Renal pelvis (tissue), 12 donors: ENCODE measurements at places on chromosomes 16 and 17. TPM values are rescaled to one million over a fixed set of nuclear protein-coding genes. Genes with fewer than 3 reads are reported as not detected.

DNA sequence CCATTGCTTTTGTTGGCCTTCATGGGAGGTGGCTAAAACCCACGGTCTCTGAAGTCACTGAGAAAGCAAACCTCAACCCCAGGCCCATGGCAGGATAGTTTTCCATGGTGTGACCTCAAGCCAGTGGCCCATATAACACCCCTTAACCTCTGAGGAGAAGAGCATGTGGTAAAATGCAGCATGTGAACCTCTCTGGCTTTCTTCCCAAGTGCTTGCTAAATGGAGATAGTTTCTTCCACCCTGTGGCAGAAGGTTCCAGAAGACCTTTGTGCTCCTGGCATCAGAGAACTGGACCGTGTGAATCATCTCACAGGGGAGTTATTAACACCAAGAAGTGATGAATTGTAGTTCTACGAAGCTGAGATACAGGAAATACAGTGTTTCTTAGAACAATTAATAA is 47.3 kb downstream of the MYOCD start:
- DNase-seq, result no peak

GRCh38 chr17:82039695-82040299 is 2.3 kb upstream of the DCXR start:
- DNase-seq, result no peak

DNA sequence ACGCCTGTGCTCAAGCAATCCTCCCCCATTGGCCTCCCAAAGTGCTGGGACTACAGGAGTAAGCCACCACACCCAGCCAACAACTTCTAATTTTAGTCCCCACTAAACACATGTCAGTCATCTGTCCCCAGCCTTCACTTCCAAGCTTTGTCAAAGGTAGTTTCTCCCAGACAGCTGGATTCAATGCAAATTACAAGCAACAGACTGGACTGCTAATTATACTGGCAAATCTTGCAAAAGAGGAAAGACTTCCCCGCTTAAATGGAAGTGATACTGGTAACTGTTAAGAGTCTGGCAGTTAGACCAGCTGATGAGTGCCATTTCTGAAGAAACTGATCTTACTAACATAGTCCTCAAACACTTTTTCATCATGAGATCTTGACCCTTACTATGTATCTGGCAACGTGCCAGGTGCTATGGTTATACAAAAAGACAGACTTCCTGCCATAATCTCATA is 8.2 kb upstream of the GGA2 start:
- DNase-seq, result no peak

DNA sequence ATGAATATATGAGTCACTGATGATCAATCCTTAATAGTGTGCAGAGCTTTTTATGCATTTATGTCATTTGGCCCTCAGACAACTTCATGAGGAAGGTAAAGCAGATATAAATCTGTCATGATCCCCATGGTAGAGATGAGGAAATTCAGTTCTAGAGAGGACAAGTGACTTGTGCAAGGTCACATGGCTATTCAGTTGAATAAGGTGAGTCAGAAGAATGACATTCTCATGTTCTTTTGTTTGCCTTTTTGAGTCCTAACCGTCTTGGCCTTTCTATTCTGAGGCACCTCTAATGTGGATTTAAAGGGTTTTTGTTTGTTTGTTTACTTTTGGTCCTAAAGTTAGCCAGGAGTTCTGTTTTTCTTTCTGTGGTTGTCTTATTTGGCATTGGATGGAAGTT is 116.2 kb upstream of the ELAC2 start:
- no peak for DNase-seq

DNA sequence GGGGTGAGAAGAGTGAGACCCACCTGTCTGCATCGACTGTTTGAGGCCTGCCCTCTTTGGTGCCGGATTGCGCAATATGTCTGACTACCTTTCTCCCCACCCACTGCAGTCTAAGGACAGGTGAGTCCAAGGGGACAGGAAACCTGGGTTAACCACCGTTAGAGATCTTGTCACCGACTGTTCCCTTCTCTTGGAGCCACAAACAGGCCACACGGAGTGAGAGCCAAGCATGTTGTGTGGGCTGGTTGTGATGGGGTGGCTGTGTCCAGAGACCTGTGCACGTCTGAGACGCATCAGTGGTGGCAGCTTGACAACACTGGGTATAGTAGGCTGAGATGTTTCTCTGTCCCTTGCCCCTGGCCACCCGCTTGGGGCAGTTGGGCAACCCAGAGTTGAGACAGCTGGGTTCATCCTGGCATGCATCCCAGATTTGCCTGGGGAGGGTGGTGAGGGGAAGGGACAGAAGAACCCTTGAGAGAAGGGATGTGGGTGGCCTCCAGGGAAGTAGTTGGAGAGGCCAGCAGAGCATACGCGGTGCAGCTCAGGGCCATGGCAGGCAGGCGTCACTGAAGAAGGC is 21.4 kb downstream of the MPRIP start:
- DNase-seq, result no peak

- DNase-seq, result no peak
These were observed 59.2 kb downstream of the PLD6 start for GRCh38 chr17:17146786-17147406.

GRCh38 chr17:36130346-36130745 is 26.7 kb downstream of the CCL4 start:
- no peak for DNase-seq

- DNase-seq, result no peak
These were observed 33.3 kb downstream of the RPH3AL start for GRCh38 chr17:319266-319665.

GRCh38 chr17:39156491-39156890 is 5.1 kb upstream of the PLXDC1 start:
- no peak for DNase-seq

DNA sequence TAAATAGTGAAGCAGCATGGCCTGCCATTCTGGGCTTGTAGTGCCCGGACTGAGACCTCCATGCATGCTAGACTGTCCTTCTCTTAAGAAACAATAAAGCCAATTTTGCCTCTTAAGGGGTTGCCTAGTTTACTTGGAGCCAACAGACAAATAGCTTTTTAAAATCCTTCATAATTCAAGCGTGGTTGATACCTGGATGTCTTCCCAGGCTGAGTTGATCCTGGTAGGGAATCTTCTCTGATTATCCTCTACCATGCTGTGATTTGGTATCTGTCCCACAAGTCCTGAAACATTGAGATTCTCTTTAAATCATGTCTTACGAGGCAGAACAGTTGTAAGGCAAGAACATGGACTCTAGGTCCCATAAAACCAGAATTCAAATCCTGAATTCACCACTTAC is 359.6 kb upstream of the CCL2 start:
- DNase-seq, result no peak

DNA sequence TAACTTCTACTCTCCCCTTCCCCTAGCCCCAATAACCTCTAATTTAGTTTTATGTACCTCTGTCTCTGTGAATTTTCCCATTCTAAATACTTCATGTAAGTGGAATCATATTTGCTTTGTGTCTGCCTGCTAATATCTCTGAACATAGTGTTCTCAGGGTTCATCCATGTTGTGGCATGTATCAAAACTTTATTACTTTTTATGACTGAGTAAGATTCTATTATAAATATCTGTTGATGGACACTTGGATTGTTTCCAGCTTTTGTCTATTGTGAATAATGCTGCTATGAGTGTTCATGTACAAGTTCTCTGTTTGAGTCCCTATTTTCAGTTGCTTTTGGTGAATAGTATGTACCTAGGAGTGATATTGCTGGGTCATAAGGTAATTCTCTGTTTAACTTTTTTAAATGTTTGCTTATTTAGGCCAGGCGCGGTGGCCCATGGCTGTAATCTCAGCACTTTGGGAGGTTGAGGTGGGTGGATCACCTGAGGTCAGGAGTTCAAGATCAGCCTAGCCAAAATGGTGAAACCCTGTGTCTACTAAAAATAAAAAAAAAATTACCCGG is 92.8 kb downstream of the CHD9 start:
- DNase-seq, result no peak

- DNase-seq, result no peak
These were observed 5.3 kb upstream of the ZNF689 start for GRCh38 chr16:30615358-30616091.

GRCh38 chr17:36583787-36584186 is 7.9 kb upstream of the DHRS11 start:
- DNase-seq, result no peak

DNA sequence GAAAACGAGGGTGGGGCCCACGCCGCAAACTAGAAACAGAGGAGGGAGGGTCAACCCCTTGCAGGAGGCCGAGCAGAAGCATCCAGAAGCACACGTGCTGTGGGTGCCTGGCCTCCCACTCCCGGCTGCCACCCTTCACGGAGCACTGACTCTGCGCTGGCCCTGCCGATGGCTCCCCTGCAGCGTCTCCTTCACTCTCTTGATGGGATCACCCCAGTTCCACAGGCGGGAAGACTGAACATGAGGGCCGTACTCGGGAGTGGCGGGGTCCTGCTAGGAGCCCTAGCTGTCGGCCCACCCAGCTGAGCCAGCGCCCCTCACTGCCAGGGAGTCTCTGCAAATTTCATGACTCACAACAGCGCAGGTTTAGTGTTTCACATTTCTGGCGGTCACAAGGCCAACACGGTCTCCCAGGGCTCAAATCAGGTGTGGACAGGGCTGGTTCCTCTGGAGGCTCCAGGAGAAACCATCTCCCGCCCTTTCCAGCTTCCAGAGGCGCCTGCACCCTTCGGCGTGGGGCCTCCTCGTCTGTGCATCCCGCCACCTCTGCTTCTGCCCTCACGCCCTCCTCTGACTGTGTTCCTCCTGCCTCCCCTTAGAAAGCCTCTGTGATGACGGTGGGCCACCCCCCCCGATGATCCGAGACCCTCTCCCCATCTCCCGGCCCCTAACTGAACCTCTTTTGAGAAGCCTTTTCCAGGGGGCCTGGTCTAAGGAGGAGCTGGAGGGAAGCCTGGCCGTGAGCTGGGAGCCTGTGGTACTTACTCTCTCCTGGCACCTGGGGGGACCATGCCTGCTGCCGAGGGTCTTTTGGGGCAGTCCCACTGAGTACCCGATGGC is 2.0 kb downstream of the PTX4 start:
- no peak for DNase-seq

DNA sequence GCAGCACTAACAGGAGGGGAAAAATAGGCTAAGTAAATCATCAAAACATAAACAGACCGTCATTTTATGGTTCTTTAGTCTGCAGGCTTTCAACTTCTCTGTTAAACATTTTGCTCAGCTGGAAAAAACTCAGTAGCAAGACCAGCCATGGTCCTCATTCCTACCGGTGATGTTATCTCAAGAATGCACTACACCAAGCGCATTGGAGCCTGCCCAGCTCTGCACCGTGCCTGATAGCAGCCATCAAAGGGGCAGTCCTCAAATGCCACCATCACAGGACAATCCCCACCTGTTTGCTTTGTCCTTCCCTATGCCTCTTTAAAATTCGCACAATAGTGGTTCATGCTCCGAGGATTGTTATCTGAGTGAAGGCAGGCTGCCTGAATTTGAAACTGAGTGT is 181.5 kb upstream of the MON1B start:
- no peak for DNase-seq

- DNase-seq, result no peak
These were observed 27.3 kb downstream of the RNF213 start for GRCh38 chr17:80287806-80288567.

- no peak for DNase-seq
These were observed 15.4 kb downstream of the USP6 start for GRCh38 chr17:5131146-5131715.

The KRTAP2-3 gene
- polyA plus RNA-seq, result not detected

The FOXC2 gene
- polyA plus RNA-seq, result 48.5 TPM

The MLYCD gene
- polyA plus RNA-seq, result 4.6 TPM

The GPR179 gene
- polyA plus RNA-seq, result 0.10 TPM

The PRR11 gene
- polyA plus RNA-seq, result 19.0 TPM

The GRB7 gene
- polyA plus RNA-seq, result 38.0 TPM

The NAA60 gene
- polyA plus RNA-seq, result 68.1 TPM
